ENCODE measurements at places on chromosomes 5 and 9.

GRCh38 chr5:181188700-181189362 lies 16.2 kb downstream of the TRIM7 start:
- peak; percentile 62 for DNase-seq

GRCh38 chr9:98210435-98210834 lies 18.0 kb upstream of the CORO2A start:
- DNase-seq: no peak

GRCh38 chr5:95864456-95864855 lies 41.9 kb upstream of the GLRX start:
- DNase-seq: no peak

GRCh38 chr5:54645882-54646355 lies 128.4 kb downstream of the SNX18 start:
- DNase-seq: no peak

- no peak for DNase-seq
Observed at GRCh38 chr9:73202980-73203379, 51.3 kb downstream of the ANXA1 start.
